ENCODE measurements at places on chromosomes 7 and 10.

GRCh38 chr7:123533929-123534382, 439 bp downstream of the IQUB start:
- no peak for DNase-seq

DNA sequence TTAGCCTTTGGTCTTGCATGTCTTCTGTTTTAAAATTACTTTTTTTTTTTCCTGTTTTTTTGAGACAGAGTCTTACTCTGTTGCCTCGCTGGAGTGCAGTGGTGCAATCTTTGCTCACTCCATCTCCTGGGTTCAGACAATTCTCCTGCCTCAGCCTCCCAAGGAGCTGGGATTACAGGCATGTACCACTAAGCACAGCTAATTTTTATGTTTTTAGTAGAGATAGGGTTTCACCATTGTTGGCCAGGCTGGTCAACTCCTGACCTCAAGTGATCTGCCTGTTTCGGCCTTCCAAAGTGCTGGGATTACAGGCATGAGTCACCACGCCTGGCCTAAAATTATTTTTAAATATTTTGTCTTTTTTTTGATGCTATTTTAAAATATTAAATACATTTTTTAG, 38.5 kb downstream of the MLLT10 start:
- no peak for DNase-seq

GRCh38 chr10:33074443-33074842, 116.4 kb upstream of the ITGB1 start:
- DNase-seq, result no peak

DNA sequence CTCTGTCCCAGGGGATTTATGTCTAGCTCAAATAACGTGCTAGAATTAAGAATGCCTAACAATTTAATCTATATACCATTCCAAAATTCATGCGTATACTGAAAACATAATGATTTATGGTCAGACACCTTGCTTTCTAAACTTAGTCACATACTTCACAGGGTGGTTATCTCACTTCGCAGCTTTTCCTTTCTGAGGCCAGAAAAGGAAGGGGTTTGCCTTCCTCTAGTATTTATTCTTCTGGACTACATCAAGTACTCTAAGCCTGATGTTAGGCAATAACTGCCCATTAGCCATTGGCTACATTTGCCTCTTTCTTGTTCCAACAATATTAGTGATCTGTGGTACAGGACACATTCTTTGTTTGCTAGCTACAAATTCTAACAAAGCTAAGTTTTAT, 72.6 kb upstream of the FHIP2A start:
- DNase-seq, result no peak

DNA sequence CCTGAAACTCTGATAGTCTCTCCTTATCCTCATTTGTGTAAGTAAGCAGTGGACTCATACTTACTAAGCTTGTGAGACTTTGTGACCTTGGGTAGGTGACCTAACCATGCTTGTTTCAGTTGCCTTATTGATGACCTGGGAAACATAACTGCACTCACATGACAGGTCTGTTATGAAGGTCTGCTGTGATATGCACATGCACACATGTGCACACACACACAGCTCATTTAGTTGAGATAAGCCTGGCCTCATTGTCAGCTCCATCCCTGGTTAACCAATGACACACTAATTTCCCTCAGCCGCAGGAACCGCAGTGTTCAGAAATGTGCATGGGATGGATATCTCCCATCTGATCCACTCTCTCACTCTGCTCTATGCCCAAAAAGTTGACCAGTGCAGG, 177.2 kb downstream of the GPAM start:
- DNase-seq, result no peak

All from CD14-positive monocyte (primary cell).